GM23338 (cell line): ENCODE measurements at places on chromosomes 4 and X. TPM values are rescaled to one million over a fixed set of nuclear protein-coding genes. Genes with fewer than 3 reads are reported as not detected.

Gene SLC9B1
- polyA plus RNA-seq = 0.59 and 0.66 TPM in 2 replicates

Gene CXorf49
- not detected in 2 replicates for polyA plus RNA-seq

Gene TRMT2B
- 5.4 and 6.5 TPM in 2 replicates for polyA plus RNA-seq

Gene GRIA3
- polyA plus RNA-seq = 4.3 and 5.6 TPM in 2 replicates

Gene XPNPEP2
- polyA plus RNA-seq = not detected in 2 replicates

Gene SMR3B
- polyA plus RNA-seq = not detected in 2 replicates

Gene MAOB
- polyA plus RNA-seq = 1.1 and 1.3 TPM in 2 replicates

Gene SPACA5
- polyA plus RNA-seq = not detected in 2 replicates

Gene C4orf50
- polyA plus RNA-seq = 0.06 TPM in 1 of 2 replicates, not detected in the other

Gene SUV39H1
- 9.0 and 9.5 TPM in 2 replicates for polyA plus RNA-seq

Gene RGN
- 5.5 and 5.9 TPM in 2 replicates for polyA plus RNA-seq

Gene HSFX4
- polyA plus RNA-seq = not detected in 2 replicates

Gene MTTP
- 0.08 and 0.50 TPM in 2 replicates for polyA plus RNA-seq

Gene QDPR
- polyA plus RNA-seq = 40.9 and 42.7 TPM in 2 replicates

Gene SLC39A8
- 18.7 and 20.1 TPM in 2 replicates for polyA plus RNA-seq

Gene KLHL4
- 1.8 and 2.0 TPM in 2 replicates for polyA plus RNA-seq

Gene ODAM
- polyA plus RNA-seq = not detected in 2 replicates

Gene ADH5
- 243 and 250 TPM in 2 replicates for polyA plus RNA-seq

Gene SYTL4
- polyA plus RNA-seq = 0.85 TPM in 1 of 2 replicates, not detected in the other

Gene GABRA4
- polyA plus RNA-seq = 0.61 and 1.9 TPM in 2 replicates

Gene RHOXF2B
- polyA plus RNA-seq = not detected in 2 replicates

Gene PAGE2B
- not detected in 2 replicates for polyA plus RNA-seq

Gene GAGE1
- 0.68 TPM in 1 of 2 replicates, not detected in the other for polyA plus RNA-seq

Gene F9
- polyA plus RNA-seq = not detected in 2 replicates

Gene DGAT2L6
- not detected in 2 replicates for polyA plus RNA-seq

Gene DSPP
- polyA plus RNA-seq = 0.05 and 0.08 TPM in 2 replicates

Gene DAPP1
- not detected in 2 replicates for polyA plus RNA-seq

Gene GAGE2A
- 0.63 TPM in 1 of 2 replicates, not detected in the other for polyA plus RNA-seq

Gene ZNF141
- 12.9 and 18.5 TPM in 2 replicates for polyA plus RNA-seq

Gene VEGFD
- 0.13 TPM in 1 of 2 replicates, not detected in the other for polyA plus RNA-seq

Gene HS3ST1
- polyA plus RNA-seq = 1.3 and 1.8 TPM in 2 replicates

Gene CSN1S1
- polyA plus RNA-seq = 0.21 TPM in 1 of 2 replicates, not detected in the other

Gene SERTM2
- polyA plus RNA-seq = 0.09 and 0.27 TPM in 2 replicates

Gene TCEAL7
- 17.2 and 20.2 TPM in 2 replicates for polyA plus RNA-seq

Gene TEC
- polyA plus RNA-seq = 1.9 and 2.9 TPM in 2 replicates

Gene FAM9A
- polyA plus RNA-seq = not detected in 2 replicates
